ENCODE measurements at places on chromosomes 2 and 18. TPM values are rescaled to one million over a fixed set of nuclear protein-coding genes. Genes with fewer than 3 reads are reported as not detected.

Gene C2orf74
- 21.5 TPM for total RNA-seq

Gene RNF103
- 17.5 TPM for total RNA-seq

Gene MBOAT2
- 36.0 TPM for total RNA-seq

Gene IL18RAP
- under 0.01 TPM for total RNA-seq

Gene COLEC12
- 60.6 TPM for total RNA-seq

Gene SLC38A11
- total RNA-seq: 0.50 TPM

Gene CD8B2
- not detected for total RNA-seq

Gene MOGAT1
- total RNA-seq: not detected

Gene ATP9B
- total RNA-seq: 28.0 TPM

Gene TBC1D8
- 3.8 TPM for total RNA-seq

Gene NCKAP5
- 2.6 TPM for total RNA-seq

GRCh38 chr2:168594778-168595177 is 138.7 kb downstream of the CERS6 start:
- DNase-seq: no peak

- no peak for DNase-seq
Observed at GRCh38 chr2:165475277-165476004, 5.9 kb downstream of the CSRNP3 start.

DNA sequence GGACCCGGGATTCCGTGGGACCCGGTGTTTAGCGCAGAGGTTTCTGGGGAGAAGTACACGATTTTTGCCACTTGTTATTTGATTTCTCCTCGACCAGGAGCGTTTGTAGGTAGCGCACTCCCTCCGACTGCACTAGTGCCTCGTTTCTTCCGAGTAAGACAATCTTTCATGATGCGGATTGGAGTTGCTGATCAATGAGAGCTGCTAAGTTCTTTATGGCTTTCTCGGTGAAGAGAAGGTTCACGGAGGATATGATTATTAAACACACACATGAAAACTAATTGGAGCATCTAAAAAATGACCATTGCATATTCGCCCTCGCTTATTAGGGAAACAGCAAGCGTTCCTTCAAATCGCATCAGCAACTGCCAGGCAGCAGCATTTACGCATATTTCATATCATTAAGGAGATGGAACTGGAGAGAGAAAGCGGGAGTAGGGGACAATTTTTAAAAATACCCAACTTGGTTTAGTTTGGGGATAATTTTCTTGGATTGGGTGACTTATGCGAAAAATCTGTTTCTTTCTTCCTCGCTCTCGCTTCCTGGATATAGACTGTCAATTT is 616 bp downstream of the EML6 start:
- DNase-seq: peak; percentile 23

DNA sequence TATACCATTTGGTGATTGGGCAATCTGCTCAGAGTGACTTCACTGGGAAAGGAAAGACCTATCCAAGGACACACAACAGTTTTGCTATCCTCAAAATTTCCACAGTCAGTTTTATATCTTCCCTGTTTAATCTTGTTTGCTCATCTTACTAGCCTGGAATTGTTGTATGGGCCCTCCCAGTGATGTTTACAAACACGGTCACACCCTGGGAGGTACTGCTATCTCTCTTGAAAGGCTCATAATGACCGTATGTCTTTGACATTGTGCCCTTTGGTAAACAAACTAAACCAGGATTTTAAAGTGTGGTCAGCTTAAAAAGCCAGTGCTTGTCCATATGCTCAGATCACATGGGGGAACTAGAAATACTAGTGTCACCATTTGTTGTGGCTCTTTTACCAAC is 277.0 kb downstream of the CDH2 start:
- no peak for DNase-seq

DNA sequence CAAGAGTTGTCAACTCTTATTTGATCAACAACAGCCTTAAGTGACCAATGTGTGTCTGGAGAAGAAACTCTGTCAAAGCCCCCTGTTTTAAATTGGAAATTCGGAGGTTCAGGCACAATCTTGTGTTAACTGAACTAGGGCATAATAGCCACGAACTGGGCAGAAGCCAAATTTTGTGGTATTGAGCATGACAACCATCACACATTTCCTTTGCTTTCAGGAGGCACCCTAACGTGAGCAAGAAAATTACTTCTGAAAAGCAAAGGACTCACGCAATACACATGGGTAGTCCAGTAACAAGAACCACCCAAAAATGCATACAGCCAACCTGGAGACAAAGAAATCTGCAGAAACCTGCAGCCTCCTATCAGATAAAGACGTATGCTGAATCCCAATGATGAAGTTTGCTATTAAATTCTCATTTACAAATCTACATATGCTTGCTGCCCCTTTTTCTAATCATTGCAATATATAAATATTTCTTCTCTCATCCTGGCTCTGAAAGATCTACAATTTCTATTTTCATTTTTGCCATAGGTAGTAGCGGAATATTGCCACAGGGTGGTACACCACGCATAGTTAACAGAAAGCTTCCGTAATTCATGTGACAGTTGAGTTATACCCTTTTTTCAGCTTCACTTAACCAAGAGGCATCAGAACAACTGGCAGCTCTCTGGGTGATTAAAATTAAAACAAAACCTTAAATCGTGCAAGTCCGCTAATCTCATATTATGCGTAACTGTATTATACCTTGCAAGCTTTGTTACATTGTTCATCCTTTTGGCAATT is 495.8 kb downstream of the NRXN1 start:
- DNase-seq: peak; percentile 34

DNA sequence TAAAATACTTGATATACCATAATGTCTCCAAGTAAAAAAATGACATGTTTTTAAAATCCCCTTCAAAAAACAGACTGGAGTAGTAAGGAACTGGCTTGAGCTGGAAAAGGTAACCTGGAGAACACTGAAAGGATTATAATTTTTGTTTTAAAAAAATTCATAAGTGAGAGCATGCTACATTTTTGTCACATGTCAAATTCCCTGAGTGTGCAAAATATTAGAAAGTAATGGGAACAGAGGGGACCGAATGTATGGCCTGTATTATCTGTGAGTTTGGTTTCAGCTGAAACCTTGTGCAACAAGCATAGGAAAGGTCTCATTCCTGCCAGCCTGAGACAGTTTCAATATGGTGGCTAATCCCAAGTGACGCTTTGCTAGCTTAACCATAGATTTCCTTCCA is 202.5 kb downstream of the SLC39A10 start:
- no peak for DNase-seq

DNA sequence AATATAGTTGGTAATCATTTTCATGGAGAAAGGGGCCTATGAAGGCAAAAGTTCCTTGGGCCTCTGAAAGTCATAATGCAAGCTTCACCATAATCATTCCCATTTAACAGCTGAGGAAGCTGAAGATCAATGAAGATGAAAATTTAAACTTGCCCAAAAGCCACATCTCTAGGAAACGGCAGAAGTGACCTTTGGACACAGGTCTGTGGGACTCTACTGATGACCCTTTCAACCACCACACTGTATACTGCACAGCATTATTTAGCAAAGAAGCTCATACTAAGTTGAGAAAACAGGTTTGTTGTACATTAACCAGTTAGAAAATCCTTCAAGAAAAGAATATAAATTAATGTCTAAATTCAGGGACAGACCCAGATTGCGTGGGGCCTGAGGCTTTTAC is 51.6 kb upstream of the ACTR3 start:
- DNase-seq: no peak

DNA sequence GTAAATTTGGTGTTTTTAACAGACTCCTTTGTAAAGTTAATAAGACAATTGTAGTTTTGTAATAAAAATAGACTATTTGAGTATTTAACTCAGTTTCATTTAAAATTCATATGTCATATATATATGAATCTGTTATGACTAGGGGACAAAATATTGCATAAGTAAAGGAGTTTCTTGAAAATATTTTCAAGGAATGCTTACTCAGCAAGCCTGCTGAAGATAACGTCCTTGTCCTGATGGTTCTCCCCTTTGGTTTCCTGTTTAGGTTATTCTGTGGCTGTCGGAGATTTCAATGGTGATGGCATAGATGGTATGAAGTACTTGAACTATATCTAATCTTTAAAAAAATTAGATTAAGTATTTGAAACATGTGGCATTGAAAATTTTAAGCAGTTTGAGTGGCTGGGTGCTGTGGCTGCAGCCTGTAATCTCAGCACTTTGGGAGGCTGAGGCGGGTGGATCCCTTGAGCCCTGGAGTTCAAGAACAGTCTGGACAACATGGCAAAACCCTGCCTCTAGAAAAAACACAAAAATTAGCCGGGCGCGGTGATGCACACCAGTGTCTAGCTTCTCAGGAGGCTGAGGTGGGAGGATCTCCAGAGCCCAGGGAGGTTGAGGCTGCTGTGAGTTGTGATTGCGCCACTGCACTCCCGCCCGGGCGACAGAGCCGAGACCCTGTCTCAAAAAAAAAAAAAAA is 47.1 kb downstream of the ITGAV start:
- DNase-seq: no peak

GRCh38 chr18:7301094-7301493 is 70.2 kb downstream of the LRRC30 start:
- DNase-seq: no peak

DNA sequence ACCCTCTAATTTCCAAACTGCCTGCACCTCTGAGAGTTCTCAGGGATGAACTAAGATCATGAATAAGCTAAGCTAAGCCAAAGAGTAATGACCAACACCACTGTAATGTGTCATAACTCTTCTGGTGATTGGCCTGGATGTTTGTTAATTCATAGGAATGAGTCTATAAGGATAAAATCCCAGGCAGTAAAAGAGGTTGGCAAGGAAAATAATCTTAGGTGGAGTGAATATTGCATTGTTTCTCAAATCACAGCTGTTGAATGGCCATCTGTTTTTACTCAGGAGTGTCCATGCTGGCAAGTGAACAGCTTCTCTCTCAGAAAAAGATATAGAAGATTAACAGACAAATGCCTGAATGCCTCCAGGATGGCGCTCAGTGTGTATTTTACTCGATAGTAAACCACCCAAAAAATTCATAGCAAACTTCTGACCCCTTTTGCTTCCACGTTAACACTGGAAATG is 60.8 kb upstream of the GLS start:
- DNase-seq: peak; percentile 82

DNA sequence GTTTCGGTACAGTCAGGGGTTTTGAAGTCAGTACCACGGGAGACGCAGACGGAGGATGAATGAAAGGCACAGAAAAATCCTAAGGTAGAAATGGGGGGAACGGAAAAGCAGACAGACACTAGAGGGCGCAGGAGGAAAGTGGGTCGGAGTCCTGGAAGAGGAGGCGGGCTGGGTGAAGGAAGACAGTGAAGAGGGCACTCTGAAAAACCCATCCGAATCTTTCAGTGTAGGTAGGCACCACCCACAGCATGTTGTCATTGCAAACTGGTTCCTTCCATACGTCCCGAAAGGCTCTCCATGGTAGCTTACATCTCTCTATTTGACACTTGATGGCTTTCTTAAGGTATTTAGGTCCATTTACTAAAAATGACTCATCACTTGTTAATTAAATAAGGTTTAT is 18.5 kb upstream of the ZNF236 start:
- DNase-seq: peak; percentile 40

- no peak for DNase-seq
Observed at GRCh38 chr18:8001711-8002301, 434.7 kb downstream of the PTPRM start.

DNA sequence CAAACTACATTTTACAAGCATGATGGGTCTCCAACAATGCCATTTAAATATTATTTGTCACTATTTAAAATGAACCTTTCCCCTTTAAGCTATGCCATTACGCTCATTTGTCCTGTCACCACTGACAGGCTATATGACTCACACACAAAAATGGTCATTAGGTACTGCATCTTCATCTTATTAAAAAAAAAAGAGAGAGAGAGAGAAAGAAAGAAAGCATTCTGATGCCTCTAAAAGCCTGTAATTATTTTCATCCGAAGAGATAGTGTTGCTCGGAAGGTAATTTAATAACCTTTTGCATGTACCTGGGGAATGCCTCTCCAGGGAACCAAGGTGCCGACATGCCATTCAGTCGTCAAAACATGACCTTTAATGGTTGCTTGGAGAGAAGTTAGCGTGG is 226.7 kb downstream of the ARHGAP15 start:
- no peak for DNase-seq

DNA sequence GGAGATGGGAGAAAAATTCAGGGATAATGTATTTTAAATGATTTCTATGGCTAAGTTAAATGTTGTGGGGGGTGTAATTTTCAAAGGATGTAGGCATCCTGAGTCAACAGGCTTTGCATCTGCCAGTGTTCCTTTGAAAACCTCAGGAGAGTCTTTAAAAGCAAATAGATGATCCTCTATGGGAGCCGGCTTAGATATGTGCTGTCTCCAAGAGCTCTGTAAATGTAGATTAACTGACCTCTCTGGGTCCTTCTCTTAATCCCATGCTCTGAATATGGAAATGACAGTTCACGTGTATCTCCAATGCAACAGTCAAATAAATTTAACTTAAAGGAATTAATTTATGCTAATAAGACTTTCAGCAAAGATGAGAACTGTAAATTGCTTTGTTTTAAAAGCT is 292.7 kb downstream of the ERBB4 start:
- DNase-seq: no peak

DNA sequence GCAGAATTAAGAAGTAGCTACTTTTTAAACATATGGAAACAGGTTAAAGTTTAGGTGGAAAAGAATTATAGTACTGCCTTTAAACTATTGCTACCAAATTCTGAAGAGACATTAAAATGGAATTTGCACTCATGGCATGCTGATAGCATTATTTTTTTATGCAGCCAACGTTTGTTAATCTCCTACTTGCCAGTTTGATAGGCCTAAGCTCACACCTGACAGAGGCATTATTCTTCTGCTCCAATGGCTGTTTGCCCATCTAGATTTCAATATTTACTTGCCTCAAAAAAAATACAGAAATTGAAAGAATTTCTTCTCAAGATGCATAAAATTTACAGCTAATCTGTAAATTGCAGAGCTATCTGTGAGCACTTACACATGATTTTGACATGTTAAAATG is 849.6 kb downstream of the CNTNAP5 start:
- no peak for DNase-seq

- DNase-seq: peak; percentile 52
Observed at GRCh38 chr2:96801005-96801785, 14.9 kb upstream of the CNNM3 start.

- DNase-seq: no peak
Observed at GRCh38 chr2:46007412-46007811, 289.8 kb upstream of the EPAS1 start.

DNA sequence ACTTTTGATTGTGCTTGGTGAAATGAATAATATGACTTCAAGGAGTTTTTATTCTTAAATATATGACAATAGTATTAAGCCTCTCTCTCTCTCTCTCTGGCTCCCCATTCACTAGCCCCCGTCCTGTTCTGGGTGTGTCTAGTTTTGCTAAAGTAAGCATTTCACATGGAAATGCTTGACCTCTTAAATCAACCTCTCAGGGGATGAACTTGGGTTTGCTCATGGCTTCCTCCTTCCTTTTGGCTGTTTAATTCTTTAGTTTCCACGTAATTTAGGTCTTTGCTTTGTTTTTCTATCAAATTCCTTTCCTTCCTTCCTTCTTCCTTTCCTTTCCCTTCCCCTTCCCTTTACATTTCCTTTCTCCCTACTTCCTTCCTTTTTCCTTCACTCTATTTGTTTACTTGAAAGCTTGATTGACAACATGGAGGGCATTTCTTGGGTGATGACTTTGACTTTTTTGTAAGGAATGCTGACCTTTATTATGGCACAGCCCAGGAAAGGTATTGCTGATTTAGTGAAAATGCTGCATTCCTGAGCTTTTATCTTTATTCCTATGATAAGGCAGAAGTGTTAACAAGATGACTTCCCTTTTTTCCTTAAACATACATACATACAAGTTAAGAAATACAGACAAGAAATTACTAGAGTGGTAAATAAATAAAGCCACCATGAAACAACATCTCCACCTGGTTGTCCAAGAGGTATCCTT is 3.6 kb downstream of the DPP4 start:
- DNase-seq: no peak

All from fibroblast of lung (primary cell).